ENCODE measurements at places on chromosomes 13 and 19. TPM values are rescaled to one million over a fixed set of nuclear protein-coding genes. Genes with fewer than 3 reads are reported as not detected.

- peak; percentile 10 for DNase-seq
These were observed 37.1 kb downstream of the TSHZ3 start for GRCh38 chr19:31312009-31312676.

- no peak for DNase-seq
These were observed 53.0 kb downstream of the CHST8 start for GRCh38 chr19:33674626-33675367.

The SLC5A5 gene
- 0.23 TPM for total RNA-seq

- no peak for DNase-seq
These were observed 1.6 kb downstream of the RPL13A start for GRCh38 chr19:49488863-49489537.

The GRK1 gene
- not detected for total RNA-seq

- DNase-seq: no peak
These were observed 1188.7 kb downstream of the SLITRK1 start for GRCh38 chr13:82693607-82694006.

- no peak for DNase-seq
These were observed 27.3 kb downstream of the COG6 start for GRCh38 chr13:39682788-39683187.
